Thoracic aorta (tissue), 2 donors: ENCODE measurements at places on chromosomes 4 and X. TPM values are rescaled to one million over a fixed set of nuclear protein-coding genes. Genes with fewer than 3 reads are reported as not detected.
A peak's percentile ranks its signal among the peaks of the same experiment; 100 is the strongest.

GRCh38 chr4:40414673-40415072 lies 79.5 kb downstream of the CHRNA9 start:
- DNase-seq = no peak
- no peaks in the 10 kb centered on the region for H3K36me3 ChIP-seq
- no peaks in the 10 kb centered on the region for H3K27me3 ChIP-seq
- H3K4me1 ChIP-seq = no peaks in the 10 kb centered on the region
- H3K27ac ChIP-seq = no peak overlapping the region
- no peak overlapping the region for H3K4me3 ChIP-seq

The SORBS2 gene
- total RNA-seq = 443 TPM

DNA sequence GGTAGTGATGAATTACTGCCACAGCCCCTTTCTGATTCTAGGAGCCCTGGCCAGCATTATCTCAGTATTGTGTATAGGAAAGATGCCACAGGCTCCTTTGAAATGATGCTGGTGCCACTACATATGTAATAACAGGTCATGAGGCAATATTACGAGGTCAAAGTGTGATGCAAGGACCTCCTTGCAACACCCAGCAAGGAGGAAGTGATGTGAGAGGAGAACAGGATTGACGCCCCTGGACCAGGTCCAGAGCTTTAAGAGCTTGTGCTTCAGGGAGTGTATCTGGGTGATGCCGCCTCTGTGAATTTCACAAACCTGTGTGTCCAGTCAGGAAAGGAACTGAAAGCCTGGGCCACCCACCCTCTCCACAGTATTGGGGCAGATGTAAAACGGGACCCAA lies 261.8 kb downstream of the MID1IP1 start:
- H3K27ac ChIP-seq = no peak overlapping the region
- no peak for DNase-seq
- H3K4me3 ChIP-seq = no peak overlapping the region

DNA sequence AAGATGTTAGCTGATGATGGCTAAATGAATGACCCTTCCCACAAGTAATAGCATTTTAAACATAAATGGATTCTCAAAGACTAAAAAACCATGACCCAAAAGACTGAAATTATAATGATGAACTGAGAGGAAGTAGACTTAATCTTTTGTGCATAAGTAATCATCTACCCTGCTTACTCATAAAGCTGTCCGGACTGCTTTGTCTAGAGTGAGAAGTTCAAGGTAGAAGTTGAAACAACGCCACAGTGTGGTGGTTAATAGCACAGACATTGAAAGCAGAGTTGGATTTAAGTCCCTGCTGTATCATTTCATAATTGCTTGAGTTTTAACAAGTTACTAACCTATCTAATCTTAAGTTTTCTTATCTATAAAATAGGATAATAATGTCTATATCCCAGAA lies 346.6 kb downstream of the CENPC start:
- no peaks in the 10 kb centered on the region for H3K36me3 ChIP-seq
- no peaks in the 10 kb centered on the region for H3K4me1 ChIP-seq
- H3K4me3 ChIP-seq = no peak overlapping the region
- H3K27ac ChIP-seq = no peak overlapping the region

- H3K27ac ChIP-seq = no peak overlapping the region
- H3K36me3 ChIP-seq = no peaks in the 10 kb centered on the region
- H3K4me1 ChIP-seq = peaks cover 79% of the 10 kb centered on the region
- no peak for DNase-seq
- H3K4me3 ChIP-seq = no peak overlapping the region
- no peaks in the 10 kb centered on the region for H3K27me3 ChIP-seq
Measured at GRCh38 chr4:2860391-2861348, 17.0 kb downstream of the ADD1 start.

GRCh38 chr4:76016393-76016792 lies 6.9 kb downstream of the CXCL10 start:
- H3K4me1 ChIP-seq = no peaks in the 10 kb centered on the region
- DNase-seq = no peak
- H3K36me3 ChIP-seq = no peaks in the 10 kb centered on the region

DNA sequence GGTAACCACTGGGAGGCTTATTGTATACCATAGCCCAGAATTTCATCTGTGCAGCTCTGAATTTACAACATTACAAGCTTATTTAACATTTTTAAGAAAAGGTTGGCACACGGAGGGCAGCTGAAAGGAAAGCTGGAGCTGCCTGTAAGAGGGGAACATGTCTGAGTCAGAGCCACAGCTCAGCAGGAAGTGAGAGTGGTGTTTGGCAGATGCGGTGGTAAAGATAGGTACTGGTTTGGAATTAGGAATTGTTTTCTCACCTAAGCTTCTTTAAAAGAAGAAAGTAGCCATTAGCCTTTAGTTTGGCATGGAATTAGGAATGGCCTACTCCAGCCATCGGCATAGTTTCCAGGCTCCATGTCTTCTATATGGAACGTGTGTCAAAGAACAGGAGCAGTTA lies 172.5 kb upstream of the ANXA3 start:
- no peaks in the 10 kb centered on the region for H3K4me1 ChIP-seq
- H3K4me3 ChIP-seq = no peak overlapping the region
- no peak for DNase-seq
- no peaks in the 10 kb centered on the region for H3K27me3 ChIP-seq

The RPS3A gene
- total RNA-seq = 1,778 TPM

- H3K4me1 ChIP-seq = peaks cover 28% of the 10 kb centered on the region
- H3K27ac ChIP-seq = no peak overlapping the region
- no peak for DNase-seq
Measured at GRCh38 chr4:93831716-93832496, 3.4 kb downstream of the ATOH1 start.

GRCh38 chr4:51851090-51851936 lies 8.4 kb downstream of the DCUN1D4 start:
- H3K27me3 ChIP-seq = no peaks in the 10 kb centered on the region
- H3K4me1 ChIP-seq = peaks cover 66% of the 10 kb centered on the region
- no peak overlapping the region for H3K4me3 ChIP-seq
- H3K36me3 ChIP-seq = no peaks in the 10 kb centered on the region

GRCh38 chr4:140996766-140997165 lies 136.5 kb downstream of the RNF150 start:
- DNase-seq = no peak
- peaks cover 53% of the 10 kb centered on the region for H3K4me1 ChIP-seq
- H3K27me3 ChIP-seq = no peaks in the 10 kb centered on the region
- H3K27ac ChIP-seq = peak overlapping the region; percentile 67
- no peaks in the 10 kb centered on the region for H3K36me3 ChIP-seq
- no peak overlapping the region for H3K4me3 ChIP-seq

The CT55 gene
- total RNA-seq = not detected

- H3K36me3 ChIP-seq = no peaks in the 10 kb centered on the region
- no peak overlapping the region for H3K4me3 ChIP-seq
- no peak overlapping the region for H3K27ac ChIP-seq
- no peaks in the 10 kb centered on the region for H3K4me1 ChIP-seq
- DNase-seq = no peak
- H3K27me3 ChIP-seq = no peaks in the 10 kb centered on the region
Measured at GRCh38 chr4:140869446-140869845, 113.3 kb upstream of the TBC1D9 start.

GRCh38 chrX:46178763-46179162 lies 366.5 kb downstream of the ZNF674 start:
- H3K27me3 ChIP-seq = no peaks in the 10 kb centered on the region
- peak overlapping the region; percentile 38 for H3K27ac ChIP-seq
- no peak for DNase-seq

- H3K4me3 ChIP-seq = peak overlapping the region; percentile 85
- H3K27ac ChIP-seq = peak overlapping the region; percentile 96
- H3K27me3 ChIP-seq = no peaks in the 10 kb centered on the region
- peaks cover 6% of the 10 kb centered on the region for H3K36me3 ChIP-seq
Measured at GRCh38 chrX:153927922-153928760, 2.1 kb upstream of the ARHGAP4 start.

- H3K4me1 ChIP-seq = no peaks in the 10 kb centered on the region
- no peak overlapping the region for H3K27ac ChIP-seq
- no peak for DNase-seq
- no peak overlapping the region for H3K4me3 ChIP-seq
- H3K36me3 ChIP-seq = no peaks in the 10 kb centered on the region
Measured at GRCh38 chrX:97616883-97617530, 733.3 kb downstream of the RPA4 start.

The MAGEC1 gene
- total RNA-seq = not detected

- H3K4me1 ChIP-seq = no peaks in the 10 kb centered on the region
- H3K4me3 ChIP-seq = no peak overlapping the region
- H3K36me3 ChIP-seq = no peaks in the 10 kb centered on the region
- H3K27ac ChIP-seq = no peak overlapping the region
- no peak for DNase-seq
Measured at GRCh38 chr4:152680988-152681603, 1.3 kb upstream of the TMEM154 start.

DNA sequence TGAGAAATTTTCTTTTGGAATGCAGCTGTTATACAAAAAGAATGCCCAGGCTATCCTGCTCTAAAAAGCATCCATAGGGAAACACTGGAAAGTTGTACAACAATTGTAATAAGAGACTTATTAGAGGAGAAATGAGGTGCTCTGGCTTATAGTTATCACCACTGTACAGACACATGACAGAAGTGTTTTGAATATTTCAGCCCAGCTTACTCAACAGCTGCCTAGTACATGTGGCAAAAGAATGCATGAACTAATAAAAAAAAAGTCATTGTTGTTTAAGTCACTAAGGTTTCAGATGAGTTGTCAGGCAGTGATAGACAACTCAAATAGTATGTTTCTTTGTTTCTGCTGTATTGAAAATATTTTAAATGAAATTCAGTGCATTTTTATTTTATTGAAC lies 307.7 kb downstream of the GPM6A start:
- H3K27me3 ChIP-seq = no peaks in the 10 kb centered on the region
- no peak overlapping the region for H3K27ac ChIP-seq
- no peaks in the 10 kb centered on the region for H3K4me1 ChIP-seq

GRCh38 chr4:150325872-150326271 lies 247.6 kb downstream of the DCLK2 start:
- H3K27me3 ChIP-seq = no peaks in the 10 kb centered on the region
- H3K36me3 ChIP-seq = no peaks in the 10 kb centered on the region
- H3K4me3 ChIP-seq = no peak overlapping the region
- H3K4me1 ChIP-seq = peaks cover 20% of the 10 kb centered on the region

The RHOH gene
- total RNA-seq = 5.8 TPM

DNA sequence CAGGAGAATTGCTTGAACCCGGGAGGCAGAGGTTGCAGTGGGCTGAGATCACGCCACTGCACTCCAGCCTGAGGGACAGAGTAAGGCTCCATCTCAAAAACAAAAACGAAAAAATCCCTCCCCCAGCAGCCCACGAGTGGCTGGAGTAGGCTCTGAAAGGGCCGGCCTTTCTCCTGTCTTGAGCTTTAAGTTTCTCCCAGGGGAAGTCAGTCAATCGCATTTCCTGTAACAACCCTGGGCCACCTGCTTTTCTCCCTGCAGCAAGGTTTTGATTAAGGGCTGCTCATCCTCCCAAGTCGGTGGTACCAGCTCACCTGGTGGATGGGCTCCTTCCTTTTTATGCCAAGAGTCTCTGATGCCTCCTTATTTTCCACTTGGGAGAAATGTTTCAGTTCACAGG lies 2.0 kb upstream of the NYX start:
- H3K27ac ChIP-seq = no peak overlapping the region
- DNase-seq = no peak
- no peak overlapping the region for H3K4me3 ChIP-seq
- no peaks in the 10 kb centered on the region for H3K36me3 ChIP-seq

DNA sequence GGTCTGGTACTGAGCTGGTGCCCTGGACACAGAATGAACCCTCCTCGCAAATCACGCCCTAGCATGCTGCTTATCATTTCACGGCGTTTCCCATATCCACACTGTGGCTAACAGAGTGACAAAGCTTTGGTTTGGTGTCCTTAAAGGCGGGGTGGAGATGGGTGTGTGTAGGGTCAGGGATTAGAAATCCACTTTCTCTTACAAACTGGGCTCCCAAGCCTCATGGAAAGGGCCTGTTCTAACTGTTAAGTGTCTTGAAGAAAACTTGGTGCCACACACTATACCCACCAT lies 735 bp upstream of the CHRDL1 start:
- no peak overlapping the region for H3K27ac ChIP-seq
- no peak for DNase-seq
- H3K4me3 ChIP-seq = peak overlapping the region; percentile 52
- no peaks in the 10 kb centered on the region for H3K4me1 ChIP-seq
- no peaks in the 10 kb centered on the region for H3K36me3 ChIP-seq

GRCh38 chr4:66906314-66906713 lies 639.0 kb downstream of the CENPC start:
- DNase-seq = no peak
- H3K4me1 ChIP-seq = no peaks in the 10 kb centered on the region
- no peaks in the 10 kb centered on the region for H3K36me3 ChIP-seq
- no peak overlapping the region for H3K4me3 ChIP-seq
- H3K27me3 ChIP-seq = no peaks in the 10 kb centered on the region

GRCh38 chr4:172776203-172776861 lies 392.3 kb upstream of the GALNT7 start:
- H3K27ac ChIP-seq = no peak overlapping the region
- DNase-seq = no peak
- no peaks in the 10 kb centered on the region for H3K36me3 ChIP-seq

DNA sequence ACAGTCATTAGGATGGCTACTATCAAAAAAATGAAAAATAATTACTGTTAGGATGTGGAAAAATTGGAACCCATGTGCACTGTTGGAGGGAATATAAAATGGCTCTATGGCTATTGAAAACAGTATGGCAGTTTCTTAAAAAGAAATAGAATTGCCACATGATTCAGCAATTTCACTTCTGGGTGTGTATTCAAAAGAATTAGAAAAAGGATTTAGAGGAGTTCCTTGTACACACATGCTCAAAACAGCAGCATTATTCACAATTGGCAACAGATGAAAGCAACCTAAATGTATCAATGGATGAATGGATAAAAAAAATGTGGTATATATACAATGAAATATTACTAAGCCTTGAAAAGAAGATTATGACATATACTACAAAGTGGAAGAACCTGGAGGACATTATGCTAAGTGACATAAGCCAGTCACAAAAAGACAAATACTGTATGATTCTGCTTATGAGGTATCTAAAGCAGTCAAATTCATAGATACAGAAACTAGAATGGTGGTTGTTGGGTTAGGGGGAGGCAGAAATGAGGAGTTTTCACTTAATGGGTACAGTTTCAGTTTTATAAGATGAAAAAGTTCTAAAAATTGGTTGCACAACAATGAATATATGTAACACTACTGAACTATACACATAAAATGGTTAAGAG lies 123.2 kb downstream of the ELOVL6 start:
- H3K36me3 ChIP-seq = no peaks in the 10 kb centered on the region
- no peaks in the 10 kb centered on the region for H3K4me1 ChIP-seq

The ARR3 gene
- total RNA-seq = not detected

DNA sequence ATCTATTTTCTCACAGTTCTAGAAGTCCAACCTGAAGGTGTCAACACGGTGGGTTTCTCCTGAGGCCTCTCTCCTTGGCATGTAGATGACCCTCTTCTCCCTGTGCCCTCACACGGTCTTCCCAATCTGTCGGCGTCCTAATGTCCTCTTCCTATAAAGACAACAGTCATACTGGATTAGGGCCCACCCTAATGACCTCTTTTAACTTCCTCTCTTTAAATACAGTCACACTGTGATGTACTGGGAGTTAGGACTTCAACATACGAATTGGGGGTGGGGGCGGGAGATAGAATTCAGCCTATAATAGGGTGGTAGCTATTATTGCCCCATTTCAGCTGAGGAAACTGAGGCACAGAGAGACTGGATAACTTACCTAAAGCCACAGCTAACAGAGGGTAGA lies 70.2 kb downstream of the SMIM20 start:
- H3K27me3 ChIP-seq = no peaks in the 10 kb centered on the region
- H3K27ac ChIP-seq = no peak overlapping the region
- H3K36me3 ChIP-seq = no peaks in the 10 kb centered on the region
- no peak for DNase-seq
